ENCODE measurements at places on chromosomes 4 and X.

- no peak for DNase-seq
These were observed 64.7 kb upstream of the PTPN13 start for GRCh38 chr4:86529436-86529835.

DNA sequence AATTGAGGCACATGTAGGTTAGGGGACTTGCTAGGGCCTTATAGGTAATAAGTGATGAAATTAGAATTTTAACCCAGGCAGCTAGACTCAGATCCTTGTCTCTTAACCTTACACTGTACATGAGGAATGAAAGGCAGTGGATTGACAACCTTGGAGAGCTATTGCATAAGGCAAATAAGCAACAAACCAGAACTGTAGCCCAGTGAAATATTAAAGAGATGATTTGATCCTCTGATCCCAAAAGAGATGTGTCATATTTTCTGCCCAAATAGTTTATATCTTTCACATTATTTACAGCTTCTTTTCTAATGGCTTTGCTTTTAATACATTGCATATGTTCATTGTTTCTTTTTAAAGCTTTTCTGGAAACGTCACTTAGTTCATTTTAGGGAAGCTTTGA, 252.6 kb downstream of the ANK2 start:
- DNase-seq = no peak

DNA sequence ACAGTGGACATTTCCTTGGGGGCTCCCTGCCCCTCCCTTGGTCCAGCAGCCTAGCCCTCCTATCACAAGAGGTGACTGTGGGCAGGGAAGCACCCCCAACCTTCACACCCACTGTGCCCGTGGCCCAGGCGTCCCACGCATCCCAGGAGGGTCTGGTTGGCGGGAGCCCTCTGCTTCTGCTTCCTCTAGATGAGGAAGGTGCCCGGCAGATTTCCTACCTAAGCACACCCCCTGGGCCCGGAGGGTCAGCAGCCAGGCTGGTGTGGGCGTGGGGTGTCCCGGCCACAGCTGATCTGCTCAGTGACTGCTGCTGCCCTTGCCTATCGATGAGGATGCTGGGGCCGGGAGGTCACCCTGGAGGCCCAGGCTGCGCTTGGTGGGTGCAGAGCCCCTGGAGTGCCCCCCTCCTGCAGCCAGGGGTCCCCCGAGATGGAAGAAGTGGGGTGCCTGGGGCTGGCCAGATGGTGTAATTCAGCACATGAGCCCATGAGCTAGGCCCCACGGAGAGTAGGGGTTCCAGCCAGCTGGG, 12.2 kb downstream of the SH3BP2 start:
- DNase-seq = no peak

DNA sequence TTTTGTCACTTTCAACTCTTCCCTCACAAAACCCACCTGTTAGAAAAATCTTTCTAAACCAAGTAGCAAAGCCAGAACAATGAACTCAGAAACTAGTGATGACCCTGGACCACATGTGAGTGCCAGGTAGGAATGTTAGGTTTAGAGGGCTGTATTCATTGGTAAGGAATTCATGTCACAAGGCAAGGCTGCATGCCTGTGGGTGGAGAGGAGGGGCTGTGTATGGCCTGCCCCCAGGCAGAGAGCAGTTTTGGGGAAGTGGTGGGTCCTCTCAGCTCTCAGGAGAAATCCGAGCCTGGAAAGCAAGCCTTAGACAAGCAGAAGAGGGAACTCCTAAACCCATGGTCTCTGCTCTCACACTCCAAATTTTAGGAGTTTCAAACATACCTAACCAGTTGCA, 2.4 kb downstream of the RNF175 start:
- DNase-seq = no peak

GRCh38 chr4:145795521-145795920, 115.6 kb downstream of the C4orf51 start:
- no peak for DNase-seq

- peak; percentile 100 for DNase-seq
These were observed 35.9 kb upstream of the CXCL8 start for GRCh38 chr4:73704314-73705055.

DNA sequence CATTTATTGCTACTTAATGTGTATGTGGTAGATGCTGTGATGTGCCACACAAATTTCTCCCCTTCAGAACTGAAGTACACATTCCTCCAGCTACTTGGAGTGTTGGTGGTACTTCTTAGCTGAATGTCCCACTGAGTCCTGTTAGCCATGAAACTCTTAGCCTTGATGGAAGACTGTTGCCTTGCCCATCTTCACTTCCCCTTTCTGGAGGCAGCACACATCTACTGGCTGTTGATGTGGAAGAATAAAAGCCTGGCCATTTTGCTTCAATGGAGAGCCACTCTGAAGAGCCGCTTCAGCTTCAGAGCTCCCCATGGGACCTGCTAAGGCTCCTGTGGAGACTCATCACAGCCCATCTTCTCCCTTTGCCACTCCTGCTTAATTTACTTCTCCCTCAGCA, 157.7 kb upstream of the PITX2 start:
- no peak for DNase-seq

- DNase-seq = no peak
These were observed 110.6 kb upstream of the PNPLA4 start for GRCh38 chrX:8037593-8038348.

- DNase-seq = no peak
These were observed 171.4 kb downstream of the ASB9 start for GRCh38 chrX:15098505-15098904.

- no peak for DNase-seq
These were observed 10.9 kb downstream of the CCNG2 start for GRCh38 chr4:77167866-77168265.

GRCh38 chr4:69591364-69591763, 48.1 kb downstream of the UGT2A2 start:
- no peak for DNase-seq

All from fibroblast of the conjunctiva (primary cell).